ENCODE measurements at places on chromosomes 2 and 18.
A peak's percentile ranks its signal among the peaks of the same experiment; 100 is the strongest.

DNA sequence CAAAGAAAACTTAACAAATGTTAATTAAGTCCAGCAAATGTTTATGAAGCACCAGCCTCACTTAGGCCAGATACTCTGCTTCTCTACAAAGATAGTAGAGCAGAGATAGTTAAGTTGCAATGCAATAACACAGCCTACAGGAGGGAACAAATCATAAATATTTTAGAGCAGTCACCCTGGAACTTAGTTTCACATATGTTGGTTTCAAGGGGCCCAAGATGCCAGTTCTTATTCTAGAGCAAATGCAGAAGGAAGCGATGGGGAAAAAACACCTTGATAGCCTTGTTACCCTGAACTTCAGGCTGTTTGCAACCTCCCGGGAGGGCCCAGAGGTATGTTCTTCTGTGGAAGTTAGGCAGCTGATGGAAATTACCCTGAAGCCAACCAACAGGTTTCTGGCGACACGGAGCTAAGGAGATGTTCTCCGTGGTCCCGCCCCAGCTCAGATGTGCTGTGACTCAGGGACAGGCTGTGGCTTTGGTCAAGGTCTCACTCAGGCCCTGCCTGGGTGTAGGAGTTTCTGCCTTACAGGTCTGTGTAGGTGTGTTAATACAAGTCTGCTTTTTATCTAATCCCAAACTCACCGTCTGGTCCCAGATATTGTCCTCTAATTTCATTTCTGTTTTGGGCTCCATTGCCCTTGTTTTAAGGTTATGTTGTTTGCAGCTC, 3.8 kb downstream of the CTIF start:
- DNase-seq, result no peak

DNA sequence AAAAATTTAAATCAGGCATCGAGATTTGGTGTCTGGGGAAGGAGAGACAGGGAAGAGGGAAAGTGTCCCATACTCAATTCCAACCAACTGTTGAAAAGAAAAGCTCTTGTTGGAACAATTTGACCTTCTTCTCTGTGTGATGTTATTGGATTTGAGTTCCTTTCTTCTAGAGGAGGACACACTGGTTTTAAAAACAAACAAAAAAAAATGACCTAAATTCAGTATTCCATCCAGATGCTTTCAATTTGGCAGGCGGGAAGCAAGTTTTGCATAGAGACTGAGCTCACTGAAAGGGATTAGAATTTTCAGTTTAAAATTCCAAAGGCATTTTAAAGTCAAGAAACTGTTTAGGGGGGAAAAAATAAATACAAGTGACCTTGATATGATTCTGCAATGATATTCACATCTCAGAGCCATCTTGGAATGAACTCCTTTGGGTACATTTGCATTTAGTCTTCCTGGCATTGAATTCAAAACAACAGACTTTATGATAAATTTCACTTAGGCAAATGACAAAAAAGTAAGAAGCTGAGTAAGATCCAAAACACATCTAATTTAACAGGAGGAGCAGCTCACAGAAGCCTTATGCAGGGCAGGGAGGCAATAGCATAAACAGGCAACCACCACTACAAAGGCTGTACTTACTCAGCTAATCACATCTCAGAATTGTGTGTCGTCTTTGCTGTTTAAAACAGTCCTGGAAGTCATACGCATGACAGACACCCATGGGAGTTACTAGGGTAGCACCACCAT, 126.8 kb downstream of the CDH20 start:
- DNase-seq, result no peak

DNA sequence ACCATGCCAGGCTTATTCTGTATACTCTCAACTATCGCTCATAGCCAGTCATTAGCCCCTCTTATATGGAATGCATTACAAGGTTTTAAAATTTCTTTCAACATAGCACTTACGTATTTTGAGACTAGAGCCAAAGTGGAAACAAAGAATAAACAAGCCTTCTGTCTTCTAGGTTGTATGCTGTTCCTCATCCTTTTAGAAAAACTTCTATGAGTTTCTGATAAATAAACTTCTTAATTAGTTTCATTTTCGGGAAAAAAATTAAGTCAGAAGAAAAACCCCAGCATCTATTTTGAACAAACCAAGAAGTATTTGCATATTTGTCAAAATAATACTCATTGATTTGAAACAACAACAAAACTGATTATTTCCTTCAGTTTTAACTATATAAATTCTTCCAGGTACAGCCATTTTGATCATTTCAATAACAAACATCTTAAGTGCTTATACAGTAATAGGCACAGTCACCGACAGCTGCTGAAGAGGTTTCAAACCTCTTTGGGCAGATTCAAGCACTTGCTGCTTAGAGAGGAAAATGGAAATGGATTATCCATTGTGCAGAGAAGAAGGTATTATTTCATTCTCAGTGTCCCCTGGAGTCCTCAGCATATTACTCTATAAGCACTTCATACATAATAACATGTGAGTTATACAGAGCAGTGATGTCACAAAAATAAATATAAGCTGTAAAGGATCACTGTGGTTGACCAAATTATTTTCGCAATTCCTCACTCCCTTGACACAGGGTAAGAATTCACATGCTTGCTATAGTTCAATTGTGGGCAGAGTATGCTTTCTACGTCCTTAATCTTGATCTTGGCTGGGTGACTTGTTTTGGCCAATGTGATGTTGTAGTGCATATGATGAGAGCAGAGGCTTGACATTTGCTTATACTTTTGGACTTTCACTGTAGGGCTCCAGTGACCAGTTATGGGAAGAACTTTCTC, 833.8 kb downstream of the TRIB2 start:
- no peak for DNase-seq

- DNase-seq, result peak; percentile 42
Measured at GRCh38 chr2:158931572-158931971, 36.9 kb upstream of the TANC1 start.

DNA sequence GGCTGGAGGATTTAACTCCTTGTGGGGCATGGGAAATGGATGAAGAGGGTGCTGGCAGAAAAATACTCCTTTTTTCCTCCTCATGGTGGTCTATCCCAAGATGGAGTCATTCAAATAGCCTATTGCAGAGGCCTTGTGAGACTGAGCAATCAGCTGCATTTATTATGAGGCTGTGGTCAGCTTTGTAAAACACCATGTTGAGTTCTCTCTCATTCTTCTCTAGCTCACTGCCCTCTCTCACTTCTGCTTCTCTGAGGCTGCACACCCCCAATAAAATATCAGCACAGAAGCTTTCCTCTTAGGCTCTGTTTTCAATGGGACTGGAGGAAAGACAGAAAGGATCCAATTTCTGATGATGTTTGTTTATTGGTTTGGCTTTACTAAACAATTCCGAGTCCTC, 467.1 kb downstream of the ADCYAP1 start:
- no peak for DNase-seq

- DNase-seq, result no peak
Measured at GRCh38 chr2:61262699-61263098, 100.7 kb downstream of the C2orf74 start.

Measured in stromal cell of bone marrow (primary cell).